ENCODE measurements at places on chromosomes 1 and 21. TPM values are rescaled to one million over a fixed set of nuclear protein-coding genes. Genes with fewer than 3 reads are reported as not detected.

The MIXL1 gene
- polyA plus RNA-seq, result not detected

The PADI4 gene
- polyA plus RNA-seq, result not detected

The TSSK3 gene
- 0.37 TPM for polyA plus RNA-seq

The ZNF672 gene
- polyA plus RNA-seq, result 17.8 TPM

The TMOD4 gene
- 0.29 TPM for polyA plus RNA-seq

The RASSF5 gene
- polyA plus RNA-seq, result 1.9 TPM

The HSD3B2 gene
- not detected for polyA plus RNA-seq

Data from A549 (cell line).